ENCODE measurements at places on chromosomes 12 and 14.
A peak's percentile ranks its signal among the peaks of the same experiment; 100 is the strongest.

- peak; percentile 70 for DNase-seq
These were observed 37.5 kb upstream of the KRR1 start for GRCh38 chr12:75548879-75549278.

DNA sequence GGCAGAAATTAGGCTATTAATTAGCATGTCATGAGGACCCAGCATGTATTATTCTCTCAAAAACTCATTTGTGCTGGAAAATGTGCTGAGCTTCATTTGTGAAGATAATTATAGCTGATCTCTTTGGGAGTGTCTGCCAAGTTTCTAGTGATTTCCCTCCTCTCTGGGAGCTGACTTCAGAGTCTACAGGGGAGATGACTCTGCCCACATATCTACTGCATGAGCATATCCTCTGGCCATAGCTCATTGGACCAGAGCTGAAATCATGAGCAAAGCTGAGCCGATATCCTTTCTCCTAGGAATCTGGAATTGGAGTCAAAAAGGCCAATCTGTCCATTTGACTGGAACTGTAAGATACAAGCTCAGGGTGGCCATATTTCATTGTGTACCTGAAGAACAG lies 5.9 kb downstream of the CCDC198 start:
- DNase-seq, result no peak

DNA sequence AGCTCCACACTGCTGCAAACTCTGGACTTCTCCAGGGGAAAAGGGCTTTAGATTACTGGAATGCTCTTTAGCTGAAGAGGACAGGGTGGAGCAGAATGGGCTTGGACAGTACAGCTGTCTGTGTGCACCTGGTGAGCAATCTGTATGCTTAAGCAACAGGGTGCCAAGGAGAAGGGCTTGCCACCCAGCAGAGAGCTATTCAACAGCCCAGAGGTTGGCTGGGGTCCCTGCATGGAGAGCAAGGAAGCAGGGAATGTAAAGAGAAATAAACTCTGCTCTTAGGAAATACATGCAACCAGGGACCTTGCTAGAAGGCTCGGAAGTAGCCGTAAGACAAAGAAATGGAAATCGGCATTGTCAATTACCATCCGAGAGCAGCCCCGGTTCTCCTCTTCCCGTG lies 53.0 kb upstream of the CORO1C start:
- DNase-seq, result no peak

GRCh38 chr14:69101331-69101826 lies 51.5 kb downstream of the DCAF5 start:
- DNase-seq, result peak; percentile 64

DNA sequence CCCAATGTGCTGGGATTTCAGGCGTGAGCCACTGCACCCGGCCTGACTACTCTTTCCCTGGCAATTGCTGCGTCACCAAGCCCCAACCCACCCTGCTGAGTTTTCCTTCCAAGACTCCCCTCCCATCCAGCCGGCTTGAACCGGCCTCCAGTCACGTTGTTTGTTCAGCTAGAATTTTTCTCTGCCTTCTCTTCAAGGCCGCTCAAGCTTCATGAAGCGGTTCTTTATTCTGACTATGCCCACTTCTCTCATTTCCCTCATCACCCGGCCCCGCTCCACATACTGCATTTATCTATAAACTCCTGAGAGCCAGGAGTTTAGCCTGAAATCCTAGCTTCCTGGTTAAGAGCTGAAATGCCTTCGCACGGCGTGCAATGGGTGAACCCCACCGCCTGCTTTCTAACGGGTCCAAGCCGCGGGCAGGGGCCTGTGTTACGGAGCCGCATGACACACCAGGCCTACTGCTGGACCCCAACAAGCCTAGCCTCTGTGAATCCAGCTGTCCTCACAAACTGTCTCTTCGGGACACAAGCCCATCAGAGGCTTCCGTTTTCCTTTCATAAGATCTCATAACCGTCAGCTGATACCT lies 999 bp upstream of the DCAF4 start:
- DNase-seq, result no peak

- no peak for DNase-seq
These were observed 427.2 kb upstream of the PDE3A start for GRCh38 chr12:19941096-19941495.

GRCh38 chr14:31038521-31039166 lies 12.5 kb upstream of the STRN3 start:
- DNase-seq, result no peak

- no peak for DNase-seq
These were observed 191.5 kb upstream of the C14orf180 start for GRCh38 chr14:104388011-104388521.

- no peak for DNase-seq
These were observed 144.3 kb downstream of the CHST11 start for GRCh38 chr12:104600790-104601739.

Measured in HT-29 (cell line).